Activated naive CD4-positive, alpha-beta T cell treated with anti-CD3 and anti-CD28 coated beads, Interleukin-2, amount 50 U/mL, for 16 hours (primary cell): ENCODE measurements at places on chromosomes 6 and 20.

DNA sequence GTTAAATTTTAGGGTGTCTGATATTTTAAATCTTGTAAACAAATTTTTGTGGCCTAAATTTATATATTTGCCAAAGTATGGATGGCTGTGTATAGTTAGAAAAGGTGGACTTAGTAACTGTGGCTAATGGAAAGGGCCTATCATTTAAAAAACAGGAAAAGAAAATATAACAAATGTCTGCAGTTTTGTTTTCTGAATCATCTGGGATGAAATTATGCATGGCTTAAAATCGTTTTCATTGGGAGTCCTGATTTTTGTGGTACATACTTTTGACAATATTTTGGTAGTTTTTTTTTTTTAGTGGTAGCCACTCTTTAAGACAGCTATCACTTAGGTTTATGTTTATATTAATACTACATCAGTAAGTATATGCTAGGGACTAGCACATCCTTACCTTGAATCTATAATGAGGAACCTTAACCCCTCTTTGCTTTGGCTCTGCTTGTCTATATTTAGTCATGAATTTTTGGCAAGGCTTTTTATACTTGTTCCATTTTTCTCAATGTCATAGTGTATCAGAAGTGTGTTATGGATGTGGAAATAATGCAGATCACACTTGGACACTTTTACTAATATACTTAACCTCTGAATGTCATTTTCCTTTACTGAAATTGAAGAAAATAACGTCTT, 5.6 kb downstream of the ARID1B start:
- DNase-seq = no peak

DNA sequence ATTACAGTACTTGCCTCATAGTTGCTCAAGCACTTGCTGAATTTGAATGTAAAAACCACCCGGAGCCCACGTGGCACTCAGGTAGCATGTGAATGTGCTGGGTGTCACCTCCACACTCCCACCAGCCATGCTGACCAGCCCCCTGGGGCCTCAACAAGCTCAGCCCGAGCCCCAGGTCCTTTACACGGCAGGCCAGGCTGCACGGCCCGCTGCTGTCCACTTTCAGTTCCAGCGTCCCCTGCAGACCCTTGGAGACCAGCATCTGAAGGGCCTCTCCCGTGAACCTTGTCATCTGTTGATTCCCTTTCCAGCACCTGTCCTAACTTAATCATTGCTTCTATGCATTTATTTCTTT, 33.3 kb upstream of the ZBP1 start:
- DNase-seq = no peak

- DNase-seq = no peak
Measured at GRCh38 chr6:156508923-156509322, 268.3 kb upstream of the ARID1B start.

DNA sequence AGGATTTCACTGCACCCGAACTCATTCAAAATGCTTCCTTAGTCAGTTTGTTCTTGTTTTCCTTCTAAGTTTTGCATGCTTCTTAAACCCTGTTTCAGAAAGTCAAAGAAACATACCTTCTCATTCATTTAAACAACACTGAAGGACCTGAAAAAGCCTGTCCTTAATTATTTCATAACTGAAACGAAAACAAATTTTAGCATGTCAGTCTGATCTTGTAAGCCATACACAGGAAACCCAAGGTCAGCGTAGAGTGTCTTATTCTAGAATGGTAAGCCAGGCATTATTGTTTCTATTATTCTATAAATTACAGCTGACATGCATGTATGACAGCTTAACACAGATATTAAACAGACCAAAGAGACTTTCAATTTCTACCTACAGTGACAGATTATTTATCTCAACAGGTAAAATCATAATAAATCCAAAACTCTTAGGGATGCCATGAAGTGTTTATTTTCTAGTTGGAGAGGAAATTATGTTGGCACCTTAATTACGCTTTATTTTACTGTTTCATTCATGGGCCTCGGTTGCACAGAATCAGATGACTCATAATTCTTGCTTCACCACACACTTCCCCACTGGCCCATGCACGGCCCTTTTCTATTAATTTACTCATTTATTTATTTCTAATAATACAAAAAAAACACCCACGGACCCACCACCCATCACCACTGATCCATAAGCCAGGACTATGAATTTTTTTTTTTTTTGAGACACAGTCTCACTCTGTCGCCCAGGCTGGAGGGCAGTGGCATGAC, 39.3 kb upstream of the DUSP22 start:
- no peak for DNase-seq

DNA sequence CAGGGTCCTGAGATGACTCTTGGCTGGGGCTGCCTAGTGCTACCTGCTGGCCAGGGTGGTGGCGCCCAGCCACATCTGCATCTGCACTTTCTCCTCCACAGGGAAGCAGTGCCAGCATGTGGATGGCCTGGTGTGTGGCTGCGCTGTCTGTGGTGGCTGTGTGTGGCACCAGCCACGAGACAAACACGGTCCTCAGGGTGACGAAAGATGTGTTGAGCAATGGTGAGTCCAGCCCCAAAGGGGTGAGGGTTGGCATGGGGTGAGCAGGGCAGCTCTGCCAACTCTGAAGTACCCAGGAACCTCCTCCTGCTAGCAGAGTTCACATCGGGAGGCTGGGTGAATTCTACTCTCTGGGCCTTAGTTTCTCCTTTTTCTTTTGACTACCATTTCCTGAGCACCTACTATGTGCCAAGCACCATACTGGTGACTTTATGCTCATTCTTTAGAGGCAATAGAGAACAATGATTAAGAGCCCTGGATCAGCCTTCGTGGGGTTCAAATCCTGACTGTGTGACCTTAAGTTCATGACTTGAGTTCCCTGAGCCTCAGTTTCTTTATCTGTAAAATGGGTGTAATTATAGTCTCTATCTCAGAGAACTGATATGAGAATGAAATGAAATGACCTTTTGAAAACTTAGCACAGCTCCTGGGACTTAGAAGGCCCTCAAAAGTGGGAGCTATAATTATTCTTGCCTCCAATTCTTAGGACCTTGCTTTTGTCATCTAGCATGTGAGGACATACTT, 2.1 kb downstream of the BPIFB4 start:
- no peak for DNase-seq

DNA sequence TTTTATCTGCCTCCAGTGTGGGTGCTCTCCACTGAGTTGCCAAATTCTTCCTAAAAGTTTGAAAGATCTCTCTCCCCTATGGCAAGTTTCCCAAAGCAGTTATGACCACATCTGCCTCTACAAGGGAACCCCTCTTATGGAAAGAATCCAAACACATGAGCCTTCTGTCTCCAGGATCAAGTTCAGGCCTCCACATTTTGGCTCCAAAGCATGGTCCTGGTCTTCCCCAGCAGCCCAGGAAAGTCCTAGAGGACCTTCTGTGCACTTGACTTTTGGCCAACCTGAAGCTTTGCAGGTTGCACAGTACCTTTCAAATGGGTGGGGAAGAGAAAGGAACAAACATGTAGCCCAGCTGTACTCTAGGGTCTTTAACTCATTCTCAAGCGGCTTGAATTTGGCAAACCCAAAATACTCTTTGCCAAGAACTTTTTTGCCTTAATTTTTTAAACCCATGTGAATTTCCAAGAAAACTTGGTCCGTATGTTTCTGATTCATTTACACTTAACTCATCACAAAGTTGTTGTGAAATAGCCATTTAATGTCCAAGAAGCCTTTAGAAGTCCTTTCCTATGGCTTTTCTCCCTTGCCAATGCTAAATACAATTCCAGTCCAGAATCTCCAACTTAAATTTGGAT, 240.1 kb upstream of the TBX18 start:
- no peak for DNase-seq

DNA sequence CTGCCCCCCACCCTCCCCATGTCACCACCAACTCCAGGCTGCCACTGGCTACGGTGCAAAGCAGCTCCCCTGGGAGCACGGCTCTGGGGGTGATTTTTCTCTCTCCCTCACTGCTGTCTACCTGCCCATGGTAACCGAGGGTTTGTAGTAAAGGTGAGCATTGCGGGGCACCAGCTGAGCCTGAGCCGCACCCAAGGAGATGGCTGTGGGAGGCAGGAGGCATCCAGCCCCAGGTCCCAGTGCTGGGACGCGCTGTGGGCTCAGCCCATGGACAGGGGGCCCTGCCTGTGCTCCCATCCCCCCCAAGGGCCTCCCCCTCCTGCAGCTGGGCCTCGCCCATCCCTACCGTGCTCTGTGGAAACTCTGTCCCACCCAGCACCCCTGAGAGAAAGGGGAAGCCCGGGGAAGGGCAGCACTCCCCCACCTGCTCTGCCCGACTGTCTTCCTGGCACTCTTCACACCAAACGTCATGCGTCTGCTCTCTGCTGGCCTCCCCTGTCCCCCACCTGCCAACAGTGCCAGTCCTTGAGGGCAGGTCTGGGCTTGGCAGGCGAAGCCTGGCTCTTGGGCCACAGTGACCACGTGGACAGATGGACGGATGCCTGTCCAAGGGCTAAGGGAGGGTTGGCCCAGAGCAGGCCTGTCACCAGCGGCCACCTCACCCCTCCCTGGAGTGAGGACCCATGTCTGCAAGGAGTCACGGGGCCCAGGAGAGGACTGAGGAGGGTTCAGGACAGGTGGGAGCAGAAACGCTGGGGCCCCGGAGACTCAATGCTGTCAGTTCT, 3.8 kb upstream of the CHRNA4 start:
- no peak for DNase-seq

- no peak for DNase-seq
Measured at GRCh38 chr6:100504786-100505737, 40.3 kb upstream of the SIM1 start.

- DNase-seq = no peak
Measured at GRCh38 chr6:48281217-48281616, 170.2 kb upstream of the PTCHD4 start.

- DNase-seq = no peak
Measured at GRCh38 chr6:158793432-158793831, 25.7 kb downstream of the EZR start.

GRCh38 chr6:168022488-168023321, 25.2 kb downstream of the KIF25 start:
- DNase-seq = no peak

GRCh38 chr6:120405947-120406346, 928.3 kb downstream of the TBC1D32 start:
- DNase-seq = no peak

DNA sequence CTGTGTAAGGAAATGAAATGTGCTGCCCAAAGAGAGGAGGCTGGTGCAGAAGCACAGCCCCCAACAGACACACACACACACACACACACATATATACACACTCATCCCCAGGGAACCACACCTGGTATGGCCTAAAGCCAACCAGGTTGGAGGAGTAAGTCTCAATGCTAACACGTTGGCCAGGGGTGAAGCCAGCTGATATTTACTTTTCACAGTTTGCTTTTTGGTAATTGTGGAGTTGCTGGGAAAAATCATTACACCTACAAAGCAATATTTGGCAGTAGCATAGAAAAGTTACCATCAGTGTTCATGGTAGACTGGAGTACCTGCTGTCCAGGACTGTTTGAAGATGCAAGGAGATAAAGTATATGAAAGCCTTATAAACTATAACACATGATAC, 50.3 kb upstream of the NAA20 start:
- DNase-seq = no peak

DNA sequence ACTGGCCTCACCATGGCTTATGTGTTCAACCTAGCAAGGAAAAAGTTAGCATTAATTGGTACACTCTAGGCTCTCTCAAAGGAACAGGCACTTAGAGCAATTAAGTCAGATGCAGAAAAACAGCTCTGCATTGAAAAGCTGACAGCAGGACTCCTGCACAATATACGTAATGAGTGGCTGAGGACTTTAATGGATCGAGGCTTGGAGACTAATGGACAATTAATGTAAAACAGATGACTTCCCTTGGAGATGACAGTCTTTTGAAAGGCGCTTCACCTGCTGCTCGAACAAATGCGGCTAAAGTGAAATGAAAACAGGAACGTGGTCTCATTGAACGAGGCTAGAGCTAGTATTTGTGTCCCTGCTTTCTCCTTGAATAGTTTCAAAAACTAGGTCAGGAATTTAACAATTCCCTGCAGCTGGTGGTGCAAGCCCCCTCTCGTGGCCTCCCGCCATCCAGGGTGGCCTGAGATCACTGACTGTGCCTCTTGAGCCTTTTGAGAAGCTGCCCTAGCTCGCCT, 137.1 kb downstream of the ELOVL4 start:
- DNase-seq = no peak

- no peak for DNase-seq
Measured at GRCh38 chr6:140601021-140601808, 1226.8 kb upstream of the CITED2 start.

DNA sequence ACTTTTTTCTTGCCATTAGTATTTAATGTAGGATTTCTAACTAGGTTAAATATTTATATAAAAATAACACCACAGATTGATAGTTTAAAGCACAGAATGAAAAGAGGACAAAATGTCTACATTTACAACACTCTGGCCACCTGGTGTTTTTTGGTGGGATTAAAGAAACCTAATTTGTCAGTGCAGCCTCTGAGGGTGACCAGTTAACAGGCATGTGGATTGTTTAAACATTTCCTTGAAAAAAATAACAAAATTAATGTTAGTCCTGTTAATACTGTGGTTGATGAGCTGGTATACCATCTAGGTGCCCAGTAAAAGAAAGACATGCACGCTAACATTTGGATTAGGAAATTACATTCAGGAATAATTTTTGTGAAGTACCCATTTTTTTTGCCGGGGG, 8.8 kb downstream of the SLC9A8 start:
- DNase-seq = no peak

GRCh38 chr6:151058021-151058733, 181.6 kb upstream of the AKAP12 start:
- no peak for DNase-seq

DNA sequence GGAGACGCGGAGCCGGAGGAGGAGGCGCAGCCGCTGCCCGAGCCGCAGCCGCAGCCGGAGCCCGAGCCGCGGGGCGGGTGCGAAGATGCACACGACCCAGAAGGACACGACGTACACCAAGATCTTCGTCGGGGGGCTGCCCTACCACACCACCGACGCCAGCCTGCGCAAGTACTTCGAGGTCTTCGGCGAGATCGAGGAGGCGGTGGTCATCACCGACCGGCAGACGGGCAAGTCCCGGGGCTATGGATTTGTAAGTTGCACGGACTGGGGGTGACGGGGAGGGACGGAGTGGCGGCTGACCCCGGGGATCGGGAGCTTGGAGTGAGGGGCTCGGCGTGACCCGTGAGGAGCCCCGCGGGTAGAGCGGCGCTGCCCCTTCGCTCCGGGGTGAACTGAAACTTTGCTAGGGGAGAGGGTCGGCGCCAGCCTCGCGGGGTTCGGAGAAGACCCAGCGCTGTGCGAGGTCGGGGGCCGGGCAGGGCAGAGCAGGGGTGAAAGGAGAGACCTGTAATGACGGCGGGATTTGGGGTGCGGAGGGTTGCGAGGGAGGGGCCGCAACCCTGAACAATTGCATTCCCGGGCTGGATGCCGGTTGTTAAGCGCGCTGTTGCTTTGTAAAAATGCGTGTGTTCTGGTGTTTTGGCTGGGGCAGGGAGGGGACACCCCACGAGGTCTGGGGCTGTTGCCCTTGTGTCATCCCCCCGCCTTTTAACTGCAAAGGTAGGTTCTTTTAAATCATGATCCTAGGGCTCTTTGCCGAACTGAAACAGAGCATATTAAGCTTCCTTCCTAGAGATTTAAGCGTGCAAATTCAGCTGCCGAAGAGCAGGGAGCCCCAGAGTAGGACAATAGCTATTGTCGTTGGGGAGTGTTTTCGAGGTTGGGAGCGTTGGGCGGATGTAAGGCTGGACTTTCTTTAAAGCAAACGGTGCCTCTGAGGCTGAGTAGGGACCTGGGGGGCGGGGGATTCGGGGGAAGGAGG, 628 bp downstream of the RBM24 start:
- DNase-seq = no peak
